HCT116 (cell line): ENCODE measurements at places on chromosomes 4 and X.

DNA sequence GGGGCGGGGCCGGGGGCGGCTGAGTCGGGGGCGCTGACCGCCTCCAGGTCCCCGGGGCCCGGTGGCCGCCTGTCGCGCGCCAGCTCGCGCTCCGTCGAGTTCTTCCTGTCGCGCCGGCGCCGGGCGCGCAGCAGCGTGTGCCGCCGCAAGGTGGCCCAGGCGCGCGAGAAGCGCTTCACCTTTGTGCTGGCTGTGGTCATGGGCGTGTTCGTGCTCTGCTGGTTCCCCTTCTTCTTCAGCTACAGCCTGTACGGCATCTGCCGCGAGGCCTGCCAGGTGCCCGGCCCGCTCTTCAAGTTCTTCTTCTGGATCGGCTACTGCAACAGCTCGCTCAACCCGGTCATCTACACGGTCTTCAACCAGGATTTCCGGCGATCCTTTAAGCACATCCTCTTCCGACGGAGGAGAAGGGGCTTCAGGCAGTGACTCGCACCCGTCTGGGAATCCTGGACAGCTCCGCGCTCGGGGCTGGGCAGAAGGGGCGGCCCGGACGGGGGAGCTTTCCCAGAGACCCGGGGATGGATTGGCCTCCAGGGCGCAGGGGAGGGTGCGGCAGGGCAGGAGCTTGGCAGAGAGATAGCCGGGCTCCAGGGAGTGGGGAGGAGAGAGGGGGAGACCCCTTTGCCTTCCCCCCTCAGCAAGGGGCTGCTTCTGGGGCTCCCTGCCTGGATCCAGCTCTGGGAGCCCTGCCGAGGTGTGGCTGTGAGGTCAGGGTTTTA is 1.5 kb downstream of the ADRA2C start:
- H3K4me1 ChIP-seq, result peaks cover 8% of the 10 kb centered on the region; the same call in 1 of the 2 replicates
- no peak for DNase-seq

- no peaks in the 10 kb centered on the region for H3K27me3 ChIP-seq
- peak overlapping the region; percentile 87 for H3K27ac ChIP-seq
- peaks cover 5% of the 10 kb centered on the region; the same call in 1 of the 2 replicates for H3K4me1 ChIP-seq
- DNase-seq, result peak; percentile 52
Observed at GRCh38 chr4:127965803-127966175, 583 bp downstream of the ABHD18 start.

DNA sequence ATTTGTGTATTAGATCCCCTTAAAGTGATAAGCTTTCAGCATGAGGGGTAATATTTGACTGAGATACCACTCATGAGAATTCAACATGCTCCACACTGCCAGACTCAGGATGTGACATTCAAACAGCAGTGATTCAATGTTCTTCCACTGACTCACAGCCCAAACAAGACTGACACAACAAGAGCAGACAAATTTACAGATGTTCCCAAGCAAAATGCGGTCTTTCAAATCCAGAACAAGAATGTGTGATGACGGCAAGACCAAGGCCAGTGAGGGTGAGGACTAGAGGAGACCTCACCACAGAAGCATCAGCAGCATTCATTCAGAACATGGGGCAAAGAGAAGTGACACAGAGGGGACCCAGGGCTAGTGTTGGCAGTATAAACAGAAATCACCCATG is 99.3 kb upstream of the GRIA3 start:
- no peak overlapping the region for H3K4me3 ChIP-seq
- no peaks in the 10 kb centered on the region for H3K4me1 ChIP-seq
- no peak for DNase-seq
- no peaks in the 10 kb centered on the region for H3K27me3 ChIP-seq

DNA sequence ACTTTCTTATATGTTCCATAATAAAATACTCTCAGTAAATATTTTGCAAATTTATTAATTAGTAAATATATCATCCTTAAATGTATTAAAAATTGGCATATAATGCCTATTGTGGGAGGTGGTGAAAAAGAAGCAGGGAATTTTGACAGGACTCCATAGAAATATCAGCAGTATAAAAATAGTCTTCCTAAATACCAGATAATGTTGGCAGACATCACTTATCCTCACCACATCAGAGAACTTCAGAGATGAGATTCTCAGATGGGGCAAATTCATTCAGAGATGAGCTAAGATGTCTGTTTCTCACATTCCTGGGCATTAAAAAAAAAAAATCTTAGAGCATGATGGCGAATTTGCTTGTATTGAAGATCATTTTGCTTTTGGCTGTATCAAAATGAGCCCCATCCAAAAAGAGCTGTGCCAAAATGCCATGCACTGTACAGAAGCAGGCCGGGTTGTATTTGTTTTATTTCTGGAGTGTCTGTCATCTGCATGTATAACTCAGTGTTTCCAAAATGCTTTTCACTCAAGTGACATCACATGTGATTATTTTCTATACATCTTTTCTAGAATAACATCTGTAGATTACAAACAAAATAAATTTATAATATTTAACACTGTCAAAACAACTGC is 41.7 kb downstream of the ATP8A1 start:
- peaks cover 4% of the 10 kb centered on the region for H3K27me3 ChIP-seq
- H3K4me3 ChIP-seq, result no peak overlapping the region
- no peak for DNase-seq
- no peak overlapping the region for H3K27ac ChIP-seq
- no peaks in the 10 kb centered on the region for H3K4me1 ChIP-seq

- H3K36me3 ChIP-seq, result no peaks in the 10 kb centered on the region
- no peak overlapping the region for H3K27ac ChIP-seq
- no peaks in the 10 kb centered on the region for H3K27me3 ChIP-seq
- no peak for DNase-seq
- H3K4me3 ChIP-seq, result no peak overlapping the region
Observed at GRCh38 chr4:88275516-88275915, 8.8 kb downstream of the PPM1K start.

DNA sequence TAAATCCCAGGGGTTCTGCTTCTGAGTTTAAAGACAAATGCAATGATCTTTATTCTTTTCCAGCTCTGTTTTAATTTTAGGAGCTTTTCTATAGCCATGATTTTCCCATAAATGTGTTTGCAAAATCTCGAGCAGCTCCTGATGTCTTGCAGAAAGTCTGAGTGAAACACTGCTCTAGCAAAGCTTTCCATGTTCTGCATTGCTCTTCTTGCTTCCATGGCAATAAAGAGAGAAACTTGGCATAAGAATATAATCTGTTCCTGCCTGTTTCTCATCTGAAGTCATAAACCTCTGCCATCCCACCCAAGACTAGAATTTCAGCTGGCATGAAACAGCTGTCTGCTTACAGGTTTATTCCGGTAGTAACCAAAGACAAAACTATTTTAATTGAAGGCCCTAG is 254.5 kb downstream of the SPRY1 start:
- no peaks in the 10 kb centered on the region for H3K4me1 ChIP-seq
- H3K27ac ChIP-seq, result no peak overlapping the region
- no peaks in the 10 kb centered on the region for H3K36me3 ChIP-seq

- H3K27ac ChIP-seq, result no peak overlapping the region
- no peak overlapping the region for H3K4me3 ChIP-seq
- H3K4me1 ChIP-seq, result no peaks in the 10 kb centered on the region
- H3K27me3 ChIP-seq, result no peaks in the 10 kb centered on the region
Observed at GRCh38 chrX:10077425-10078188, 79.2 kb upstream of the CLCN4 start.

DNA sequence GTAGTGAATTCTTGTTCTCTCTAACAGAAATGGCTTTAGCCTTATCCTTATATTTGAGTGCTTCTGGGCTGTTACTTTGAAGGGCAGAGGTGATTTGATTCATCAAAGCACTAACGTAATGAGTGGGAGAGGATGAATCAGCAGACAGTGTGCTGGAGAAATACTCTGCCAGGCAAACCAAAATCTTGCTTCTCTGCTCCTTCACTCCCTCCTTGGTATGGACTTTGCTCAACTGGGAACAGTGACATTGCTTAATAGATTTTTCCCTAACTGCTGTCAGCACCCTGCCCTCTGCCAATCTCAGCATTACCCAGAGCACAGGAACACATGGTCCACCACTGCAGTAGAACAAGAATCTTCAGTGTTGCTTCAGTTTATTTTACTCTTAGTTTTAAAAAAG is 56.0 kb downstream of the PDLIM5 start:
- no peaks in the 10 kb centered on the region for H3K27me3 ChIP-seq
- H3K27ac ChIP-seq, result peak overlapping the region; percentile 80
- no peaks in the 10 kb centered on the region for H3K36me3 ChIP-seq
- peaks cover 40% of the 10 kb centered on the region for H3K4me1 ChIP-seq

GRCh38 chr4:150769845-150770244 is 187.9 kb downstream of the MAB21L2 start:
- H3K36me3 ChIP-seq, result no peaks in the 10 kb centered on the region
- H3K27ac ChIP-seq, result peak overlapping the region; percentile 65
- DNase-seq, result peak; percentile 66
- peaks cover 19% of the 10 kb centered on the region for H3K4me1 ChIP-seq

DNA sequence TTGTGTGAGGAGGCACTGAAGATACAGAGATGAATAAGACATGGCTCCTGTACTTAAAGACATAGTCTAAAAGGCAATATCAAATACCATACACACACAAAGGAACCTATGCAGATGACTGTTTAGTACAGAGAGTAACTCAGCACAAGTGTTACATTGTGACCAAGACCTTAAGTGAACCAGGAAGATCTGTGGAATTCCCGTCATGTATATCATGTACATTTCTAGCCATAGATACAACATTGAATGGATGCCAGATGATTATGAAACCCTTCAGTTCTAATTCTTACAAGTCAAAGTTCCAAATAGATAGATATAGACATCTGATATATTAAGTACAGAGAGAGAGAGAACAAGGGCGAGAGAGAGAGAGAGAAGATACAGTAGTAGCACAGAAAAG is 73.2 kb downstream of the PAK3 start:
- H3K27me3 ChIP-seq, result no peaks in the 10 kb centered on the region
- DNase-seq, result no peak

DNA sequence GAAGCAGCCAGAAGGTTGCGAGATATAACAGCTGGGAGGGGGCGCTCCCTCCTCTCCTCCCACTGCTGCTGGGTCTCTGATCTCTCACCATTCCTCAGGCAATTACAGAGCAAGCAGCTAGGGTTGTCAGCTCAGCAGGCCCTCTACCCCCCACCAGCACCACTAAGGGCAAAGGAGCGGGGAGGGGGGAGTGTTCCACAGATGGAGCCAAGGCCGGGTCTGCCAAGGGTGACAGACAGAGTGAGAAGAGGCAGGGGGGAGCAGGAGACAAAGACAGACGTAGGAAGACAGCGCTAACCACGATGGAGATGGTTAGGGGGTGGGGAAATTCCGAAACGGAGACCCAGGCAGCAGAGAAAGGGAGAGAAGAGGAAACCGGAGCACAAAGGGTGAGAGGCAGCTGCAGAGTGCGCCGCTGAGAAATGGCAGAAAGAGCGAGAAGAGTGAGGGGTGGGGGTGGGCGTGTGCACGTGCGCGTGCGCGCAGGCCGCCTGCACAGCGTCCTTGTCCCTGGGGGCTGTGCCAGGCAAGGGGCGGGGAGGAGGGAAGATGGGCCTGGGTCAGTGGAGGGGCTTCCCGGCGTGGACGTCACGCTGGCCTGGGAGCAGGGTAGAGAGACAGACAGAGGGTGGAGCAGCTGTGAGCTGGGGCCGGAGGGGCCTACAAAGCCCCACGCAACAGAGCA is 6.9 kb downstream of the L1CAM start:
- H3K27ac ChIP-seq, result no peak overlapping the region
- no peak for DNase-seq
- peaks cover 20% of the 10 kb centered on the region for H3K4me1 ChIP-seq
- no peaks in the 10 kb centered on the region for H3K36me3 ChIP-seq
- no peak overlapping the region for H3K4me3 ChIP-seq
